Caudate nucleus (tissue), 63 donors: ENCODE measurements at places on chromosomes 5 and 9.

GRCh38 chr5:95723632-95724369 lies 7.3 kb upstream of the RHOBTB3 start:
- no peak for DNase-seq

- no peak for DNase-seq
Measured at GRCh38 chr5:141373673-141374317, at the start of gene PCDHGA6. Gene PCDHGA6 (plus strand): TSS chr5:141373891. CDS start chr5:141374084, 193 bp downstream.

- no peak for DNase-seq
Measured at GRCh38 chr9:94921656-94922055, 195.2 kb downstream of the AOPEP start.

- DNase-seq, result no peak
Measured at GRCh38 chr5:144467792-144468191, 297.1 kb downstream of the KCTD16 start.

- DNase-seq, result no peak
Measured at GRCh38 chr5:137935694-137936093, 46.4 kb downstream of the PKD2L2 start.

GRCh38 chr5:98765815-98766214 lies 7.6 kb upstream of the RGMB start:
- DNase-seq, result no peak

GRCh38 chr5:8478326-8478725 lies 609.4 kb downstream of the MTRR start:
- no peak for DNase-seq

DNA sequence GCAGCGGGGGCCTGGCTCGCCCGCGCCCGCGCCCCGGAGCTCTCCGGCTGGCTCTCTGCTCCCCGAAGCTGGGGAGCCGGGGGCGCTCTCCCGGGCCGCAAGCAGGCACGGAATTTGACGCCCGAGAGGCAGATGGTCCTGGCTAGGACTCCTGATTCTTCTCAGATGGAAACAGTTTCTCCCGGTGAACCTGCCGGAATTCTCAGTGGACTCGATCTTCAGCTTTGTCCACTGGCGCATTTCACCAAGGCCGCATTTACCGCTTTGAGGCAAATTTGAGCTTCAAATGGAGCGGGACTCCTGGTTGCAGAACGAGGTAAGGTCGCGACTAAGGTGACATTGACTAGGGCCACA lies 305.7 kb upstream of the KCNN2 start:
- no peak for DNase-seq

DNA sequence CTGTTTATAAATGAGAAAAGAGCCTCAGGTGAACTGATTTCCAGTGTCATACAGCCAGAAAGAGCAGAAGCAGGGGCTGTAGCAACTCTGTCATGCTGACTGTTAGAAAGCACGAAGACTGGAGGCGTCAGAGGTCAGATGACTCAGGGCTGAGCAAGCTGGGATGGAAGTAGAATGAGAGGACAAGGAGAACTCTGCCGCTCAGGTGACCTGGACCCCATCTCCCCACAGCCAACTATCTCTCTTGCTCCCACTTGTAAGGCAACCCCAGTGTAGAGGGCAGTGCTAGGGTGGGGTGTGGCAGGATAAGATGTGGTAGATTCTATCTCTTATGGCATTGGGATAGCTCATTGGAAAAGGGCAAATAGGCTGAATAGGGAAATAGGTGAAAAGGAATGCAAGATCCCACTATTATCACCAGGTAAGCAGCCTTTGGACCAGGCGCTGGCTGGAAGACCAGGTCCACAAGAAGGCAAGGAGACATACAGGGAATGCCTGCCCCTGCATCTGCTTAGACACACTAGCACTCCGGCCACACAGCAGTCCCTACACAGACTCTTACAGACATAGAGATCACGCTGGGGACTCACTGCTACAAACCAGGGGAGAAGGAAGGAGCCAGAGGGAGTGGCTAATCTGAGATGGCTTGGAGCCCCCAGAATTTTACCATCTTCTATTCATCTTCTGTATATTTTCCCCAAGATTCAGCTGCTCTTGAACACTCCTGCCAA lies 21.2 kb upstream of the LOX start:
- DNase-seq, result no peak

GRCh38 chr9:18604767-18605730 lies 131.1 kb downstream of the ADAMTSL1 start:
- DNase-seq, result no peak

- DNase-seq, result no peak
Measured at GRCh38 chr9:127848756-127849504, 5.5 kb downstream of the ENG start.

- DNase-seq, result no peak
Measured at GRCh38 chr9:89579741-89580385, 24.9 kb upstream of the GADD45G start.

- DNase-seq, result no peak
Measured at GRCh38 chr5:63250939-63251338, 672.3 kb downstream of the LRRC70 start.

DNA sequence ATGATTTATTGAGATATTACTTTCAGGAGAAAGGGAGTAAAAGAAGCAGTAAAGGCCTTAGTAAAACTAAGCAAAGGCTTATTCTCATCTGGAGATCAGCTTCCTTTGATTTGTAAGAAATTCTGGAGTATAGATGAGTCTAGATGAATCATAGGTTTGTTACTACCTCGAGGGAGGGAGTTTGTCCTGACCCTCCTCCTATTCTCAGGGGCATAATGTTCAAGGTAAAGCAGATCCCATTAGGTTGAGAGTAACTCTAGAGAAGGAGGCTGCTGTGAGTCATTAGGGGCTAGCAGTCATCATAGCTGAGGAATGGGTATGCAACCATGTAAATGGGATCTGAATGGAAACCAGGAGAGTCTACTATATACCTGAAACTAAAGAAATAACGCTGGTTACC lies 155.5 kb upstream of the MOCS2 start:
- DNase-seq, result no peak

- no peak for DNase-seq
Measured at GRCh38 chr5:173625673-173626504, 9.4 kb upstream of the BOD1 start.

- DNase-seq, result no peak
Measured at GRCh38 chr9:71237051-71237450, 115.6 kb upstream of the TRPM3 start.

DNA sequence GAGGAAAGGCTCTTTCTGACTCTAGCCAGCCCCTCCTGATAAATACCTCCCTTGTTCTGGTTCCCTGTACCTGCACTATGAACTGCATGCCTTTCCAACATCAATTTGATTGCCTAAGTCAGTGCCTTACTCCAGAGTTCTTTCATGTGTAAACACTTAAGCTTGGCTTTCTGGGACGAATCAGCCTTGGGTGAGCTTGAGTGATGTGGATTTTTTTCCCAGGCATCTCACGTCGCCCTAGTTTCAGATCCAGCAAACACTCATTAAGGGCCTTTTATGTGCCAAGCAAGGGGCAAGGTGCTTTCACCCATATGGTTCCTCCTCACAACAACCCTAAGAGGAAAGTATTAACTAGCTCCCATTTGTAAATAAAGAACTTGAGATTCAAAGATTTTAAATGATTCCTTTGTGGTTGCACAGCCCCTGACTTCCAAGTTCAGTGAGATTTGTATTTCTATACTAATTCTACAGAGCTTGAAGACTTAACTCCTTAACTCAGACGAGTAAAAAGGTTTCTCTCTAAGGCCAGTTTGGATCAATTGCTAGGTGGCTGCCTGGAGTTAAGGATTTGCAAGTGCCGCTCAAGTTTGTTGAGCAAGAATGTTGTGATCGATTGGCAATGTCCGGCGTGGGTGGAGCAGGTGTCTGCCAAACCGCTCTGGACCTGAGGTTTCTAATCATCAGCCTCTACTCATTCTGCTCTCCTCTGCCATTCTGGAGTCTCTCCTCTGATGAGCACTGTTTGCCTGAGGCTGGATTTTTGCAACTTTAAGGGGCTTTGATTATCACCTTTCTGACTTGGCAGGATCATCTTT lies 20.2 kb upstream of the TJP2 start:
- DNase-seq, result no peak

GRCh38 chr5:157161996-157162395 lies 4.1 kb downstream of the GARIN3 start:
- no peak for DNase-seq

- DNase-seq, result no peak
Measured at GRCh38 chr5:96706433-96707111, 44.4 kb downstream of the CAST start.

DNA sequence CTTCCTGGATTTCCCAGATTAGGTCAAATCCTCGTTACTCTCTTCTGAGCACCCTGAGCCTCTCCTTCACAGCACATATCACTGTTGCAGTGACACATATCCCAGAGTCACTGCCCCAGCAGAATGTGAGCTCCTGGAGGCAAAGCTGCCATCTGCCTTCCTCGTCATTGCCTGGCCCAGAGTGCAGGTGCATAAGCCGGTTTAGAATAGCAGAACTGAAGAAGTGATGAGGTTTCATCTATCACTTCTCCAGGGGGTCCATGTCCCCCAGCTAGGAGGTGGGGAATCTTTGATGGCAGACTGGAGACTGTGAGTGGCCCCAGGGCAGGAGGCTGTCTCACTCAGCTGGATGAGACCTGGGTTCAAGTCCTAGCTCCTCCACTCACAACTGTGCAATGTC lies 25.8 kb downstream of the NIPAL4 start:
- DNase-seq, result no peak

- DNase-seq, result no peak
Measured at GRCh38 chr5:109163336-109163735, 246.4 kb downstream of the PJA2 start.

DNA sequence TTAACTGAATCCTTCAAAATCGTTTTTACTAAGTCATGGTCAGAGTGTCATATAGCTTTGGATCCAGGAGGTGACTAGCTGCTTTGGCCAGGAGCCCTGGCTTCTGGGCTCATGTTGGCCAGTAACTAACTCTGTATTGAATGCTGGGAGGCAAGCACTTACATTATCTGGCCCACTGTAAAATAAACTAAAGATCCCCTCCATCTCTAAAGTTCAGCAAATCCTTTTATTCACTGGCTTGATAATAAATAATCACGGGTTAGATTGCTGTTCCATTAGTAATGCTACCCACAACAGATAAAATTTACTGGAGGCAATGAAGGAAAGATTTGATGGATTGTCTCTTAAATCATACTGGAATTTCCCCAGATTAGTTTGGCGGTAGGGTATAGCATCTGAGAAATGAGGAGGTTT lies 382.2 kb upstream of the TLE4 start:
- DNase-seq, result no peak

GRCh38 chr5:1298067-1298551 lies 3.2 kb upstream of the TERT start:
- no peak for DNase-seq

- DNase-seq, result no peak
Measured at GRCh38 chr9:128001779-128002298, 21.1 kb upstream of the EEIG1 start.

GRCh38 chr5:87410931-87411330 lies 1.8 kb downstream of the CCNH start:
- DNase-seq, result no peak

GRCh38 chr5:108003178-108003577 lies 332.4 kb upstream of the EFNA5 start:
- DNase-seq, result no peak

GRCh38 chr5:543755-544674 lies 19.8 kb upstream of the SLC9A3 start:
- no peak for DNase-seq

DNA sequence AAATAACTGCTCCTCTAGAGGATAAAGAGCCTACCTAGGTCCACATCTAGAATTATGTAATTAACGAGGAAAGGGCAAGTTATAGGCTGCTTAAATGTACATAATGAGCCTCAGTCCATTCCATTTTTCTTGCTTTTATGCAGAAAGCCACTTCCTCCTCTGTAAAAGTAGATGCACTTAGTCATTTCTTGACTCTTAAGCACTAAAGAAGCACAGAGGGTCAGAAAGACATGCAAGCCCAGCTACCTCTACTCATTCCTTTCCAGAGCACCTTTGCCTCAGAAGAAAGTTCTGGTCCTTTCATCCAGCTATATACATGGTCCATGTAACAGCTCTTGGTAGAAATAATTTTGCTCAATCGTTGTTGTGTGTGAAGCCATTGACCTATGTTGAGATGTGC lies 308.0 kb upstream of the NREP start:
- DNase-seq, result no peak

- DNase-seq, result no peak
Measured at GRCh38 chr5:122118356-122118948, 10.9 kb upstream of the ZNF474 start.

GRCh38 chr5:124419531-124419930 lies 326.9 kb downstream of the ZNF608 start:
- no peak for DNase-seq

GRCh38 chr5:91499943-91500531 lies 116.9 kb upstream of the ARRDC3 start:
- no peak for DNase-seq

DNA sequence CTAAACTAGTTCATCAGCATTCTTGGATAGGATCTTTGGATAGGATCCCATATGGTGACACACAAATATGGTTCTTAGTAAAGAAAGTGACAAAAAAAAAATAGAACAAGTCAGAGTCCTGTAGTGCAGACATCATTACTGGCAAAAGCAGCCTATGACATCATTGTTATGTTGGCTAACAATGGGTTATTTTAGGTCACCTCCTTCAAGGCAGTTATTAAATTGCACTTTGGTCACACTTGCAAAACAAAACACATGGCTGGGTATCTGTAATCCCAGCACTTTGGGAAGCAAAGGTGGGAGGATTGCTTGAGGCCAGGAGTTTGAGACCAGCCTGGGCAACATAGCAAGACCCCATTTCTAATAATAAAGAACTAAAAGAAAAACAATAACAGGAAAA lies 185.9 kb downstream of the KIAA0825 start:
- no peak for DNase-seq

DNA sequence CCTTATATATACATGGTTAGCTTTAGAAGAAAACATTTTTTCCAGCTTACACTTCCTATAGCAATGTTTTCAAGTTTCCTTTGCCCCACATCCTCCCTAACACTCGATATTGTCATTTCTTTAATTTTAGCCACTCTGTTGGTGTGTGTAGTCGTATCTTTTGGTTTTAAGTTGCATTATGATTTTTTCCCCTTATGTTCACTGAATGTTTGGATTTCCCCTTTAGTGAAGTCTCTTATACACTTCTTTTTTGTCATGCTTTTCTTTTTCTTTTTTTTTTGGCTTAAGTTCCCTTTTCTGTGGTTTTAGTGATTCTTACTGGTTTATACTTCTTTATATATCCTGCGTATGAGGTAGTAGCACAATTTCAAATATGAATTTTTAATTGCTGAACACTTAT lies 58.8 kb downstream of the KDM4C start:
- no peak for DNase-seq

DNA sequence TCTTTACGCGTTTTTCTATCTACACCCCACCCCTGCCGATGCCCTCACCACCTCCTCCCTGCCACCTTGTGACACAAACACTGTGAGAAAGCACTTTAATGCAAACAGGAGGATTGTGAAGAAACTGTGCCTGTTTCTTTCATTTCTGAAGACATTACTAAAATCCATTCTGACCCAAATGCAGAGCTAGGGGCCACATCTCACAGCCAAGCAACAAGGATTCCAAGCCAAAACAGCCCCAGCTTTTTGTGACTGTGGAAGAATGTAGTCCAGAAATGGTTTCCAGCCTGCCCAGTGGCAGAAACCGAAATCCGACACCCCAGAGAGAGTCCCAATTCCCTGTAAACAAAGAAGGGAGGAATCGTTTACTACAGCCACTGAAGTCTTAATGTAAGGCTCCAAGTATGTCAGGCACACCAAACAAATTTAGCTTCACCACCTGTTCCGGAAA lies 190.9 kb downstream of the TTC39B start:
- no peak for DNase-seq

GRCh38 chr9:69785757-69786156 lies 25.9 kb upstream of the PTAR1 start:
- DNase-seq, result no peak

GRCh38 chr9:81791076-81791475 lies 101.7 kb upstream of the TLE1 start:
- DNase-seq, result no peak
